ENCODE measurements at places on chromosomes 6 and 20.
A peak's percentile ranks its signal among the peaks of the same experiment; 100 is the strongest.

DNA sequence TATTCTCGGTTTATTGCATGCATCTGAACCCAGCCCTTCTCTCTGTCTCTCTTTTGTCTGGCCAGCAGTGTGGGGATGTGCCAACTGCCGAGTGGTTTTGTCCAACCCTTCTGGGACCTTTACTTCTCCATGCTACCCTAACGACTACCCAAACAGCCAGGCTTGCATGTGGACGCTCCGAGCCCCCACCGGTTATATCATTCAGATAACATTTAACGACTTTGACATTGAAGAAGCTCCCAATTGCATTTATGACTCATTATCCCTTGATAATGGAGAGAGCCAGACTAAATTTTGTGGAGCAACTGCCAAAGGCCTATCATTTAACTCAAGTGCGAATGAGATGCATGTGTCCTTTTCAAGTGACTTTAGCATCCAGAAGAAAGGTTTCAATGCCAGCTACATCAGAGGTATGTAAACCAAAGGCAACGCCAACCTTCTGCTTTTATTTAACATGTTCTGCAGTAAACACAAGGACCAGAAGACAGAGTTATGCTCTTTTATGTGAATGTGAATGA is 65.8 kb downstream of the ADGRG6 start:
- no peak for DNase-seq

- no peak for DNase-seq
Observed at GRCh38 chr6:25748049-25748448, 6.5 kb upstream of the SLC17A4 start.

GRCh38 chr6:33197431-33198048 is 2.9 kb downstream of the RXRB start:
- DNase-seq, result peak; percentile 60

DNA sequence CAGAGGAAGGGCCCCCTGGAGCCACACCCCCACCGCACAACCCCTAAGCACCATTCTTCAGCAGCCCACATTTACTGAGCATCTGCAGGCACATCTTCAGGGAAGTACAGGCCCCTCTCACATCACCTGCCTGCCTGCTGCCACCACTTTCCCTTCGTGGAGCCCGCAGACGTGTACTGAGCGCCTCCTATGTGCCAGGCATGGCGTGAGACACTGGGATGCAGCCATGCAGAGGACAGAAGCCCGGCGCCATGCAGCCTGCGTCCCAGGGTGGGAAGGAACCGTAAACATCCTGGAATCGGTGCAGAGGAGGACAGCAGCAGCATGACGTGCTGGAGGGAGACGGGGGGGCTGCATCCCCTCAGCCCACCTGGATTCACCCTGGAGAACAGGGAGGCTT is 78.1 kb downstream of the GRM4 start:
- no peak for DNase-seq

DNA sequence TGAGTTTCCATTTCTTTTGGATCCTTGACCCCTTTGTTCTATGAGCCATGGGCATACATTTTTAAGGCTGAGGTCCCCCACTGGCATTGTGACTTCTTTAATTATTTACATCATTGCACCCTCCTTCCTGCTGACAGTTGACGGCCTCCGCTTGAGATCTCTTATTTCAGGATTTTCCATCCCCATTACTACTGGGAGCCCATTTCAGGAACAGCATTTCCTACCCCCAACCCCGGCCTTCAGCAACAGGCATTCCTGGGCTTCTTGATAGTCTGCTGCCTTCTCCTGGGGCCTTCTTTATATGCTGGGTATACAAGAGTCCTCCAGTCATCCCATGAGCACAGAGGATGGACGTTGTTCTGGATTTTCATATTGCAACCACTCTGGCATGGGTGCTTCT is 3.8 kb downstream of the ULBP1 start:
- DNase-seq, result no peak

GRCh38 chr6:115681978-115682775 is 378.5 kb downstream of the FRK start:
- no peak for DNase-seq

DNA sequence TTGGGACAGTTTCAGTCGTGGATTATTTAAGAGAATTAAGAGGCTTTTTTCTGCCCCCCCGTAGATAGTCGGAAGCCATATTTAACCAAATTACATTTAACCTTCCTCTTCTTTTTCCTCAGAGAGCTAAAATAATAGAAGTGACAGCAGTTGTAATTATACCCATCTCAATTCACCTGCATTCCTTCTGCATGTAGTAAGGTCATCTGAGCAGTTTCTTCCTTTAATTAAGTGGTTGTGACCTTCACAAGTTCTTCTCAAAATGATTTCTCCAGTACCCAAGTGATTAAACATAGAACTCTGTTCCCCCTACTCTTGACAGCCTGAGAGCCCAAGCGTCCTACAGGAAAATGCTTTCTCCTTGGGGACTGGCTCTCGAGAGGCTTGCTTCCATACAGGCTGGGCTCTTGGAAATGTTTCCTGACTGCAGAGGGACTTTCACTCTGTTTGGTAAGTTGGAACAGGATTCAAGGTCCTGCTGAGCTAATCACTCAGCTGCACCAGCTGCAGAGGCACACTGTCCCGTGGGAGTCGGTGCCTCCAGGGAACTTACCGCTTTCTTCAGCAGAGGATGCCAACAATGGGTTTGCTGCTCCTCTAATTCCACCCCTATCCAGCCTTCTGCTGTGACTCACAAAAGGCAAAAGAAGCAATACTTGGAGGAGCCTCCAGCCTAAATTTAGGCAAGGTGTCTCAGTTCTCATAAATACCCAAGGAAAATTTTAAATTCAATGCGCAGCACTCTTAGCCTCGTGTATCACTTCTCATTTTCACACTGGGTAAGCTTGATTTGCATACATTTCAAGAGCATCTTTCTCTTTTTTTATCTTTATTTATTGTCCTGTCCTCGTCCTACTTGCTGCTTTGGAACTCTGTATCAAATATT is 414.9 kb downstream of the KIF16B start:
- DNase-seq, result no peak

DNA sequence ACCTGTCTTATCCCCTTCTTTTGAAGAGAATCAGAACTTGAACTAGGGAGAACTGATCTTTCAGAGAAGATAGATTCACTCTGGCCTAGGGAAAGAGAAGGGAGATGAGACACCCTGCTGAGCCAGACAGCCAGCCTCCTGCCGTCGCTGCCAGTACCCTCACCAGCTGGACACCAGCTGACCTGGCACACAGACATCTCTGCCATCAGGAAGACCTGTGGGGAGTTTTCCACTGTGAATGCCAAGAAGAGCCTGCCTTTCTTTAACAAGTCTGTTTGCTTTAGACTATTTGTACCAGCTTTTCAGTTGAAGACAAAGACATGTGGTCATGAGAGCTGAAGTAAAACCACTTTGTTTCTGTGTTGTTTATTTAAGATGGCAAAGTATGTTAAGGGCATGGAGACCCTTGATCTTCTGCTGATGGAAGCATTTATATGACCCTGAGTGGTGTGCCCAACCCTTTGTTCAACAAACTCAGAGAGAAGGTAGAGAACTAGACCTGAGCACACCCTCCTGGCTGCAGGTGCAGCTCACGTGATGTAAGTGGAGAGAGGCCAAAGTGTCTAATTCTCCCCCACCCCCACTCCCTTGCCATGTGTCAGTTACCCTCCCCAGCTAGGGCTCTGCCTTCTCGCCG is 82.3 kb upstream of the SLC24A3 start:
- DNase-seq, result no peak

- DNase-seq, result no peak
Observed at GRCh38 chr20:17863577-17864292, 104.9 kb downstream of the SNX5 start.

DNA sequence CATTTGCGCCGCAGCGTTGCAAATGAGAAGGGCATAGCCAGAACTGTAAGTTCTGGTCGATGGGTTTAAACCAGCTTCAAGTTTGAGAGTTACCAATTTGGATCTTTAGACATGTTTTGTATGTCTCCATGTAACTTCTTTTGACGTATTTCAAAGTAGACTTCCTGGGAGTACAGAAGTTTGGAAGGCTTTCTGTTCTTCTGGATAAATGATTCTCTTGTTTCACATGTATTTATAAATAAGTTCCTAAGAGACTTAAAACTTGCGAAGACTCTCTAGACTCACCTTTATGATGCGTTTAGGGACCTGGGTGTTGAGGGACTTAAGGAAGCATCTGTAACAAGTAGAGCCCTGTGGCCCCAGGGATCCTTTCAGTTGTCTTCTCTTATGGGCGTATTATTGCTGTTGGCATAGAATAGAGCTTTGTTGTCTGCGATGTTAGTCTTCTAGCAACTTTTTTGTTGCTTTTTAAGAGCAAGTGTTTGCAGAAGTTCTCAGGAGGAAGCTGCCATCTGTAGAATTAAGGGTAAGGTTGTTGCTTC is 1.3 kb downstream of the CDYL start:
- DNase-seq, result no peak

All from fibroblast of skin of right biceps (primary cell).